ENCODE measurements at places on chromosomes 7 and 10. TPM values are rescaled to one million over a fixed set of nuclear protein-coding genes. Genes with fewer than 3 reads are reported as not detected.

DNA sequence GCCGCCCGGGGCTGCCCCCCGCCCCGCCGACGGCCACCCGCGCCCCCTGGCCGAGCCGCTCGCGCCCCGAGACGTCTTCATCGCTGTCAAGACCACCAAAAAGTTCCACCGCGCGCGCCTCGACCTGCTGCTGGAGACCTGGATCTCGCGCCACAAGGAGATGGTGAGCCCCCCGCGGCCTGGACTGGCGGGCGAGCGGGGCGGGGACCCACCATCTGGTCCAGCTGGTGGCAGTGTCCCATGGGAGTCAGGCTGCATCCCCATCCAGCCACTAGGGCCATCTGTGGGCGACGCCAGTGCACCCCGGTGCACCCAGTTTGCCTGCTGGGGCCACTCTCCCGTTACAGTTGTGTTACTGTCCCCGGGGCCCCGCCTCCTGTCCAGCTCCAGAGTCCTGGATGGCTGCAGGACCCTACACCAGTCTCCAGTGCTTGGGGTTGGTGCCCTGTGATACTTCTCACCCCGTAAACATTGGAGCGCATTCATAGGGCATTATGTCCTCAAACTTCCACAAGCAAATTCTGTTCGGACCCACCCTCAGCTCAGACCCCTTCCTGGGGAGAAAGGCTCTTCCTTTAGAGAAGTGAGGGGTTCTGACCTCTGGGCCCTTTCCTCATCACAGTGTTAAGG, 672 bp downstream of the LFNG start:
- peak overlapping the region; percentile 92 for H3K27ac ChIP-seq
- no peaks in the 10 kb centered on the region for H3K27me3 ChIP-seq
- peaks cover 10% of the 10 kb centered on the region for H3K36me3 ChIP-seq
- H3K4me3 ChIP-seq, result peak overlapping the region; percentile 91

- H3K36me3 ChIP-seq, result no peaks in the 10 kb centered on the region
- H3K4me1 ChIP-seq, result no peaks in the 10 kb centered on the region
- DNase-seq, result no peak
- H3K27me3 ChIP-seq, result peaks cover 6% of the 10 kb centered on the region
- no peak overlapping the region for H3K27ac ChIP-seq
Measured at GRCh38 chr7:16433568-16434122, 12.3 kb upstream of the CRPPA start.

GRCh38 chr10:114638821-114639625, 19.1 kb downstream of the ABLIM1 start:
- H3K27me3 ChIP-seq, result peaks cover 7% of the 10 kb centered on the region
- no peaks in the 10 kb centered on the region for H3K36me3 ChIP-seq
- H3K27ac ChIP-seq, result no peak overlapping the region
- peaks cover 9% of the 10 kb centered on the region for H3K4me1 ChIP-seq

GRCh38 chr7:36369171-36369570, 20.5 kb upstream of the ANLN start:
- H3K4me1 ChIP-seq, result no peaks in the 10 kb centered on the region
- no peak overlapping the region for H3K27ac ChIP-seq

DNA sequence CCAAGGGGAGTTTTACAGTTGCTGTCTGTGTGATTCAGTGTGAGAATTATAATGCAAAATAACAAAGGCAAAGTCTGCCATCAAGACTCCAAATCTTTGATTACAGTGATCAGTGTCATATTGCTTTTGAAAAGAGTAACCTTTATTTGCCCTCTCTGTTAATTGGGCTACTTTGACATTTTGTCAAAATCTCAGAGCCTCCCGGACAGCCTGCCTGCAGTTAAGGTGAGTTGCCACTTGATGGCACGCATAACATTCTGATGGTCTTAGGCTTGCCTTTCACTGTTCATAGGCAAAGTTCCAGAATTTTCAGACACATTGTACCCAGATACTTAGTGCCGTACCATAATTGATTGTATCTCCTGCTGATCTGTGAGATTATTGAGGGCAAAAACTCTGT, 253.5 kb downstream of the ABCA13 start:
- H3K36me3 ChIP-seq, result no peaks in the 10 kb centered on the region
- no peak overlapping the region for H3K4me3 ChIP-seq
- H3K27ac ChIP-seq, result no peak overlapping the region
- no peak for DNase-seq
- no peaks in the 10 kb centered on the region for H3K4me1 ChIP-seq

Gene OR2A42
- 0.16 TPM for total RNA-seq

DNA sequence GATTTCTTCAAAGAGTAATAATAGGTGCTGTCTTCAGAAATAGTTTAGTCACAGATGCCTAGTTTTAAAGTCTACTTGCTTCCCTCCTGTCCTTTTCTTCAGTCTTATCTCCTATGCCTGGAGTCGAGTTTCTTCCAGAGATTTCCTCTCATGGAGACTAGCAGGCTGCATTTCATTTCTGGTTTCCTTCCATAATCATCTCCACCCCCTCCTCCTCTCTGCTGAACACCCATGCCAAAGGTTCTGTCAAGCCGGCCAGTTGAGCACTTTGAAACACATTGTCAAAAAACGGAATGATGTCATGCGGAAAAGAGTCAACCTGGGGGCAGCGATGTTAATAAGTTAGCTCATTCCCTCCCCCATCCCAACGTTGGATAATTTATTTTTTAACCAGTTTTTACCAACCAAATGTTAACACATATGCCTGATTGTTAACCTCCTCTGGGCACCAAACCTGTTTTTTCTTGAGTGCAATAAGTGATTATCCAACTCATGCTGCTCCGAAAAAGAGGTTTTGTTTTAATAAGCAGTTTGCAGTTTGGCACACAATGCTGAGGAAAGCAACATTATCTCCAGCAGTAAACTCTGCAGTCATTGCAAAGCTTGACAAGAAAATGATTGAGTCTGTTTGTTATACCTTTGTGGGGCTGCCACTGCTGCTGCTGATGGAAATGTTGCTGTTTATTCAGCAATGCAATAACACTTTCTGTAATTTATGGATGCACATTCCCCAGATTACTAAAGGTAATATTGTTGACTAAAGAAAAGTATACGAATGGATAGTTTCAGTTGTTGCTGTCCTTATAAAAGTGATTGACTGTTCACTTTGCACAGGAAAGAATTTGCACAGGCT, 161.6 kb downstream of the LRMDA start:
- peaks cover 6% of the 10 kb centered on the region for H3K27me3 ChIP-seq
- H3K4me1 ChIP-seq, result no peaks in the 10 kb centered on the region
- no peaks in the 10 kb centered on the region for H3K36me3 ChIP-seq
- H3K27ac ChIP-seq, result no peak overlapping the region
- no peak for DNase-seq

- H3K4me3 ChIP-seq, result no peak overlapping the region
- H3K36me3 ChIP-seq, result no peaks in the 10 kb centered on the region
- peaks cover 4% of the 10 kb centered on the region for H3K27me3 ChIP-seq
- DNase-seq, result no peak
Measured at GRCh38 chr10:126049759-126050700, 153.7 kb downstream of the FANK1 start.

DNA sequence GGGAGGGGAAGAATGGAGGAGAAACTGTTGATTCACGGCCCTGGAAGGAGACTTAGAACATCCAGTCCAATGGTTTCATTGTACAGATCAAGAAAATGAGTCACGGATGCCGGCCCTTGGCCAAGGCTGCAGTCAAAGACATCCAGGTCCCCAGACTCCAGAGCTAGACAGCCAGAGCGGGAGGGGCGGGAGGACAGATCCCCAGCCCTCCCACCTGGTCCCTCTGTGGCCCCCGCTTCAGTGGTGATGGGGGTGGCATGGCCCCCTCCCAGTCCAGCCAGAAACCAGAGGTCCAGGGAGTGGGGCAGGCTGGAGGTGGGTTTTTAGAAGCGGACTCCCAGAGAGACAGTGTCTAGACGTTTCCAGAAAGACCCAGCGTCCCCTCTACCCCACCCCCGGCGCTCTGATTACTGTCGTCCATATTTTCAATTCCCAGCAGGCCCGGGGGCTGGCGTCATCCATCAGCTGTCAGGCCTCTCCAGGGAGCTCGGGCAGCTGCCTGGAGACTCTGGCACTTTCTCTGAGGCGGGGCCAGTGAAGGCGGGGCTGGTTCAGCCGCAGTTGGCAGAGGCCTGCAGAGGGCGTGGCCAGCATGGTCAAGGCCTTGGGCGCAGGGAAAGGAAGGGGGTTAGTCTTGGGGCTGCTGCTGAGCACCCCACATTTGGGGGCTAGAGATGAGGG, 8.0 kb upstream of the HSPB1 start:
- H3K27me3 ChIP-seq, result no peaks in the 10 kb centered on the region
- H3K4me3 ChIP-seq, result no peak overlapping the region
- no peaks in the 10 kb centered on the region for H3K36me3 ChIP-seq
- H3K4me1 ChIP-seq, result peaks cover 7% of the 10 kb centered on the region
- DNase-seq, result no peak
- H3K27ac ChIP-seq, result no peak overlapping the region

- H3K27ac ChIP-seq, result no peak overlapping the region
- peak; percentile 85 for DNase-seq
- H3K4me1 ChIP-seq, result peaks cover 8% of the 10 kb centered on the region
- H3K36me3 ChIP-seq, result no peaks in the 10 kb centered on the region
- H3K4me3 ChIP-seq, result peak overlapping the region; percentile 44
- no peaks in the 10 kb centered on the region for H3K27me3 ChIP-seq
Measured at GRCh38 chr10:5629303-5630111, 36.9 kb downstream of the ASB13 start.

DNA sequence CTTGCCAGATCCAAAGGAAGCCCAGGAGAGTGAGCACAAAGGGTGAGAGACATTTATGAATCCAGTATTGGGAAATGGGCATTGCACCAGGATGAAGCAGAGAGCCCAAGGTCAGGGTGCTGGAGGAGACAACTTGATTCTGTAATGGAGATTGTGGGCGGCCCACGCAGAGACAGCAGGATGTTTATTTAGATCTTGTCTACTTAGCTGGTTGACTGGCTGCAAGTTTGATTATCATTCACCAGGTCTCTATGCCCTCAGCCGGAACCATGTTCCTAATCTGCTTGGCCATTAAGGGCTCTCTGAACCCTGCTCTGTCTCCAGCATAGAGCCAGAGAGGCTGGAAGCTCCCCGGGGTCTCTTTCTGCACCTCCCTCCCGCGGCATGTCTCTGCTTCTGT, 188.7 kb downstream of the PLXNA4 start:
- H3K4me1 ChIP-seq, result no peaks in the 10 kb centered on the region
- no peaks in the 10 kb centered on the region for H3K36me3 ChIP-seq
- no peak overlapping the region for H3K27ac ChIP-seq
- H3K27me3 ChIP-seq, result no peaks in the 10 kb centered on the region
- no peak for DNase-seq

DNA sequence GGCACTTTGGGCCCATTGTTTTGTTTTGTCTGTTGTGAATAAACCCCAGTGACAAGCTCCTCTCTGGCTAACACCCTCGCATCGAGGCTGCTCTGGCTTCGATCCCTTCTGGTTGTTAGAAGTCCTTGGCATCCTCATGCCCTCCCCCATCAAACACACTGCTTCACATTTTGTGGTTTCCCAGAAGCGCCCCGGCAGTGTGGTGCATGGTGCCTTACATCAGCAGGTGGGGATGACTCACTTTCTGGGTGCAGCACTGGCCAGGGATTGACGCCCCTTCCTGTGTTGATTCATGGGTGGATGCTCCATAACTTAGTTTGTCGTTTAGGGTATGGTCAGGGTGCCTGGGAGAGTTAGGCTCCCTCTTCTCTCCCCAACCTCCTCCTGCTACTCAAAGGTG, 51.4 kb downstream of the PLPP4 start:
- no peaks in the 10 kb centered on the region for H3K4me1 ChIP-seq
- peaks cover 2% of the 10 kb centered on the region for H3K27me3 ChIP-seq
- no peak overlapping the region for H3K4me3 ChIP-seq
- H3K27ac ChIP-seq, result no peak overlapping the region
- no peaks in the 10 kb centered on the region for H3K36me3 ChIP-seq
